ENCODE measurements at places on chromosomes 4 and X. TPM values are rescaled to one million over a fixed set of nuclear protein-coding genes. Genes with fewer than 3 reads are reported as not detected.
A peak's percentile ranks its signal among the peaks of the same experiment; 100 is the strongest.

- no peak for DNase-seq
These were observed 73.3 kb upstream of the ZDHHC15 start for GRCh38 chrX:75596178-75596577.

- DNase-seq, result no peak
These were observed 21.7 kb upstream of the CSN1S1 start for GRCh38 chr4:69909195-69909594.

- peak; percentile 74 for DNase-seq
These were observed 5.1 kb downstream of the RTL5 start for GRCh38 chrX:72126539-72127140.

DNA sequence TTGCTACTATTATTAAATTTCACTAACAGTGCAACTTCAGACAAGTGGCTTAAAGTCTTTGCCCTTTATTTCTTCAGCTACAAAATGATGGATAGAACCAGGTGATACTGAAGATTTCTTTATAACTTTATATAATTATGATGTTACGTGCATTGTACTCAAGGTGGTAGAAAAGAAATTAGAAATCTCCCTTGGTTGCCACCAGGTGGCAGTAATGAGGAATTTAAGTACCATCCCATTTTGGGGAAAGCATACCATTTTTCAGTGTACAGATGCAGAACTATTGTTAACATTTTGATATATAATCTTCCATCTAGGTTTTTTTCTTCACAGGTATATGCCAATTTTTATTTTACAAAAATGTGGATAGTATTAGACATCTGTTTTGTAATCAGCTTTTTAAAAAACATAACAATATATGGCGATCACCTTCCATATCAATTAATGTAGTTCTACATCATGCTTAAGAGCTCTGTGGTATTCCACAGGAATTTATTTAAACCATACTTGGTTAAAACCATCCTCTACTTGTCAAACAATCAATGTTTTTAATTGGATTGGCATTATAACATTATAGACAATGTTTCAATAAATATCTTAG is 37.7 kb upstream of the RAB33B start:
- peak; percentile 14 for DNase-seq

- DNase-seq, result no peak
These were observed 10.2 kb downstream of the DCUN1D4 start for GRCh38 chr4:51853027-51853682.

- DNase-seq, result peak; percentile 6
These were observed 52.8 kb downstream of the LRBA start for GRCh38 chr4:150962245-150962644.

DNA sequence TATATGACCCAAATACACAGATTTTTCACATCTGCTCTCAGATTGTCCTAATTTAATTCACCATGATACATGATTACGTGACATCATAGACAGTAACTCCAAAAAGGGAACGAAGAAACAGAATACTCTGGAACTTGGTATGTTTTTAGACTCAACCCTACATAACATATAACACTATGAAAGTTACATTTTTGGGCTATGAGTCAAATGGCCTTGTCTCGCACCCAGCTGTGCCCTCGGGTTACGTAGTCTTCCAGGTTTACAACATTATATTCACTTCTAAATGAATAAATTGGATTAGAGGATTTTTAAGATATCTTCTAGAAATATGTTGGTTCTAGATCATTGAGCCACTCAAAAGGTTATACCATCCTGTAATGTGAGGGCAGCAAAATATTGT is 2089.6 kb upstream of the TENM3 start:
- no peak for DNase-seq

DNA sequence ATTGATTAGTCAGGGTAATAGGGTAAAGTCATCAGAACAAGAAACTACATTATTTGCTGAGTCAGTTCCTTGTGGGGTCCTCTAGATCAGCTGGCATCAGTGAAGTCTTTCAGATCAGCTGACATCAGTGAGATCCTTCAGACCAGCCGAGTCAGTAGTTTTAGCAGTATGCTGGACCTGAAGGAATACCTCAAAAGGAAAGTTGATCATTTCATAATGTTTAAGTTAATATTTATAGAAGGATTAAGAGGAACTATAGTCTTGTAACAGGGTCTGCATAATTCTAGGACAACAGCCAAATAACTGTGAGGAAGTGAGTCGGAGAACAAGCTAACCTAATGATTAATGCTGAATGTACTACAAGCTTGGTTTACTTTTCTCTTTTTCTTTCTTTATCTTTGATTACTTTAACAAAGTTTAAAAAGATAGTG is 958 bp upstream of the UGT2B7 start:
- peak; percentile 34 for DNase-seq

- peak; percentile 66 for DNase-seq
These were observed 345.9 kb downstream of the FSTL5 start for GRCh38 chr4:161817914-161818313.

DNA sequence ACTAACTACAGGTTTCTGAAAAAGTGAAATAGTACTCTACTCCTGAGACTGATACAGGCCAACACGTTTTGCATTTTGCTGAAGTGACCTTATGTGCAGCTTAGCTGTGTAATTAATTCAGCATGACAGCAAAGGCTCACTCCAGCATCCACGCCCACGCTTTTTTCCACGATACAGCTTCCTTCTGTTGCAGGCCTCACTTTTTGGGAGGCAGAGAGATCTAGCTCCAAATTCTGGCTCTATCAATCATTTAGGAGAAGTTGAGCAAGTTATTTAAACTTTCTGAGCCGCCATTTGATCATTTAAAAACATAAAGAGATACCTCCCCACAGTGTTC is 160.3 kb downstream of the AFAP1 start:
- no peak for DNase-seq

- no peak for DNase-seq
These were observed 104.4 kb downstream of the STIM2 start for GRCh38 chr4:26964994-26965393.

GRCh38 chr4:189278597-189279165 is 662.0 kb upstream of the FRG1 start:
- DNase-seq, result no peak

DNA sequence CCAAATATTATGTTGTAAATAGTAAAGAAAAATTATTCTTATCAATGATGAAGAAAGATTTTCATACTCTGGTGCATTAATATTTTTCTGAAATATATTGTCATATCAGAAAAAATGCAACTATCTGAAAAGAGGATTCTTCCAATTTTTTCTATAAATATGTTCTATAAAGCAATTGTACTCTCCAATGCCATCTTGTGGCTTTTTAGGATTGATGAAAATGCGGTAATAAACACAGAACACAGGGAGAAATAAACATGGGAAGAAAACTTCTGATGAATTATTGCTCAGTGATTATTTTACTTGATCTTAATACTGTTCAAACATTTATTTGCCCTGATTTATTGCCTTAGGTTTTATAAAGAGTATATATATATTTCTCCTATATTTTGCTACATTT is 215.4 kb downstream of the IL1RAPL1 start:
- DNase-seq, result no peak

GRCh38 chr4:6953751-6954380 is 44.2 kb downstream of the TBC1D14 start:
- DNase-seq, result no peak

DNA sequence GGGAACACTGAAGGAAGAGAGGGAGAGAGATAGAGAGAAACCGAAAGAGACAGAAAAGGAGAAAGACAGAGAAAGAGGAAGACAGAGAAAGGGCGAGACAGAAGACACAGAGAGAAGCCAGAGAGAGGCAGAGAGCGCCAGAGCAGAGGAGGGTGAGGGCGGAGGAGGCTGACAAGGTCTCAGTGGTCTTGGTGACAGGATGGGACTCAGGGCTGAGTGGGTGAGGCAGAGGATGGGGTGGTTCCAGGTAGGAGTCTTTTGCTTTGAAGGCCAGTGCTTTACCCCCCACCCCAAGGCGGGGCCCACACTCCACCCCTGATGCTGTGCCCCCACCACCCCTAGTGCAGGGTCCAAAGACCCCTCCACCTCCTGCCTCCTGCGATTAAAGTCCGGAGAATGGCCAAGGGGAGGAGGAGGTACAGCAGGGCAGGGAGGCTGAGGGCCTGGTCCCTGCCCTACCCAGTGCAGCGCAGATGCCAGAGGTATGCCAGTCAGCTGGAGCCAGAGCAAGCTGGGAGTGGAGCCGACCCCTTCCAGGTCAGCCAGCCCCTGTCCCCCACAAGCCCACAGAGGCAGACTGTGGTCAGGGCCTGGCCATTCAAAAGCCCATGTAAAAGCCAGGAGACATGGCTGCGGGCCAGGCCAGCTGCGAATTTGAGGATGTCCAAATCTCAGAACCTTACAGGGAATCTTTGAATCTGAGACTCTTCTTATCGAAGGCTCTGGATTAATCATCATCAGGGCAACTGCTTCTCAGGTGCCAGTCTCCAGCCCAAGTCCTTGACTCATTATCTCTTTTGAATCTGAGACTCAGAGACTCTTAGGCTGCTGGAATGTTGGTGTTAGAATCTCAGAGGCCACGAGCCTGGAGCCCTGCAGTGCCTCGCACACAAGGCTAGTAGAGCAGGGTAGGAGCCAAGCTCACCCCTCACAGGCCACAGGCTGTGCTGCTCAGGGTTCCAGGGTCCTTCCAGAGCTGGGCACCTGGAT is 758 bp downstream of the IQSEC2 start:
- DNase-seq, result peak; percentile 59

GRCh38 chrX:103453655-103454054 is 65.6 kb downstream of the RAB40A start:
- peak; percentile 40 for DNase-seq

GRCh38 chr4:138111462-138112000 is 130.6 kb downstream of the SLC7A11 start:
- DNase-seq, result peak; percentile 85

DNA sequence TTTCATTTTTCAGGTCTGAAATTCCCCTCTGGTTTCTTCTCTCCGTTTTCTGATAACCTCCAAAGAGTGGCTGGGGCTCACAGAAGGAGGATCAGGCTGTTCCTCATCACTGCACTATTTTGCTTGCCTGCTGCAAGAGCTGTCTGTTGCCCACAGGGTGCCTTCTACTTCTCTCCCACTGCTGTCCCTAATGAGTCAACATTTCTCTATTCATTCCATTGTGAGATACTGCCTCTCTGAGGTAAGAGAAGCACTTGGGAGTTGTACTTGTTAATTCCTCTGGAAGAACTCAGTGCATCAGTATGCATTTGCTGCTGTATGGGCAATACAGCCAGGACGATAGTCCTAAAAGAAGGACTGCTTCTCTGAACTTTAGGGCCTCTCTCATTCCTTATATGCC is 34.8 kb downstream of the CT47B1 start:
- DNase-seq, result no peak

GRCh38 chrX:48919360-48919841 is 577 bp upstream of the PIM2 start:
- DNase-seq, result no peak

- DNase-seq, result peak; percentile 90
These were observed 104.2 kb downstream of the AFF1 start for GRCh38 chr4:87038837-87039615.

GRCh38 chr4:152112887-152113286 is 352.1 kb upstream of the GATB start:
- no peak for DNase-seq

DNA sequence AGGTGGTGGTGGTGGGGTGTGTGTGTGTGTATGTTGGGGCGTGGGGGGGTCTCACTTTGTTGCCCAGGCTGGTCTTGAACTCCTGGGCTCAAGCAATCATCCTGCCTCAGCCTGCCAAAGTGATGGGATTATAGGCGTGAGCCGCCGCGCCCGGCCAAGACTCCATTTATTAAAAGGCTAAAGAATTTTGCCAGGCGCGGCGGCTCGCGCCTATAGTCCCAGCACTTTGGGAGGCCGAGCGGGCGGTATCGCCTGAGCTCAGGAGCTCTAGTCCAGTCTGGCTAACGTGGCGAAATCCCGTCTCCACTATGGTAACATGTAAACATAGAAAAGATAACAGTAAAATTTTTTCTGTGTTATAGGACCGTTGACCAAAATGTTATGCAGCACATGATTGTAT is 3.7 kb upstream of the UBA1 start:
- no peak for DNase-seq

- DNase-seq, result no peak
These were observed 16.6 kb upstream of the HPGD start for GRCh38 chr4:174538876-174539250.

DNA sequence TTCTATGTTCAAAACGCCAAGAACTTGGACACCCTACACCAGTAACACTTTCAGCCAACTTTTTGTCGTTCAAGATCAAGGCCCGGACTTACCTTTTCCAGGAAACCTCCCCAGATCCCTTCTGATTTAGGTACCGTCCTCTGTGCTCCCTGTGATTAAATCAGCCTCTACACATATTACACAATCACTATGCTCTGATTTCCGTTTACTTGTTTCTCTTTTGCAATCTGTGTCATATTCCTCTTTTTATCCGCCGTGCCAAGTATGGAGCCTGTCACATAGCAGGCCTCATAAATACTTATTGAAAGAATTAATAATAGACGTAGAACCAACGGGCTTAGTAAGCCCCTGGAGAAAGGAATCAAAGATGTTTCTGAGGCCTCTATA is 722 bp upstream of the TMEM33 start:
- no peak for DNase-seq

GRCh38 chr4:81498551-81499099 is 26.9 kb upstream of the RASGEF1B start:
- DNase-seq, result no peak

DNA sequence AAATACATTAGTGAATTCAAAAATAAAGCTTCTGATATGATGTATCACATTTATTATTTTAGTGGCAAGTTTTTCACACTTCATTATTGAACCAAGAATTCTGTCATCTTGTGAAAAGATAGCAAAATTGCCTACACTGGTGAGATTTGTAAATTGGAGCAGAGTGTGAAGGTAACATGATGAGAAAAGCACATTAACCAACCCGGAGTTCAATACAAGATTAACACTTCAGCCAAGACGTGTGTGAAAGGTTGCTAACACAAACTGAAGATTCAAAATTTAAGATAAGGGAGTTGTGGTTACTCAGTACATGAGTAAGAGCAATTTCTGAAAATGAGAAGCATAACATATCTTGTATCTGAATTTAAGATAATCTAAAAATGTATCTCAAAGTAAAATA is 346.7 kb downstream of the PDHA2 start:
- DNase-seq, result no peak

GRCh38 chr4:19155568-19155967 is 1096.1 kb upstream of the SLIT2 start:
- DNase-seq, result no peak

- no peak for DNase-seq
These were observed 694 bp downstream of the PDS5A start for GRCh38 chr4:39976945-39977488.

DNA sequence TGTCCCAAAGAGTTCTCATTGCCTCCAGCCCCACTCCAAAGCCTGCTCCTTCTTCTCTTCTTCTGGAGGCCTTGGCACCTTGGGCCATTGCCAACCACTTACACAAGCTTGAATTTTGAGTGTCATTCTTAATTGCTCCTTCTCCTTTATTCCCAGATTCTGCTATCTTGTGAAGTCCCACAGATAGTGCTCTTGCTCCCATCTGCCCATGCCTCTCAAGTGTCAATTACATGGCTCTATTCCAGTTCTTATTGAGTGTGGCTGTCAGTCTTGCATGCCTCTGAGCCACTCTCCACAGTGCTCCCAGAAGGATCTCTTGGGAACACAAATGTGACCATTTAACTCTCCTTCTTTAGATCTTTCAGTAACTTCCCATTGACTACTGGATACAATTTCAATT is 117.3 kb upstream of the SFRP2 start:
- DNase-seq, result no peak

Gene MAD2L1
- 118 TPM for total RNA-seq

Gene NHSL2
- not detected for total RNA-seq

Gene MAGEE2
- not detected for total RNA-seq

Gene SPANXN3
- not detected for total RNA-seq

Gene SMPX
- total RNA-seq, result not detected

Gene SSX3
- total RNA-seq, result not detected

Gene MMAA
- total RNA-seq, result 4.6 TPM

Gene HPGD
- total RNA-seq, result 1.3 TPM

Gene TMPRSS11D
- total RNA-seq, result not detected

Gene FRG2
- total RNA-seq, result not detected

Gene MAGEB17
- 0.55 TPM for total RNA-seq

Gene SMIM10L2A
- 0.29 TPM for total RNA-seq
